Central memory CD4-positive, alpha-beta T cell (primary cell): ENCODE measurements at places on chromosomes 7 and 10.

DNA sequence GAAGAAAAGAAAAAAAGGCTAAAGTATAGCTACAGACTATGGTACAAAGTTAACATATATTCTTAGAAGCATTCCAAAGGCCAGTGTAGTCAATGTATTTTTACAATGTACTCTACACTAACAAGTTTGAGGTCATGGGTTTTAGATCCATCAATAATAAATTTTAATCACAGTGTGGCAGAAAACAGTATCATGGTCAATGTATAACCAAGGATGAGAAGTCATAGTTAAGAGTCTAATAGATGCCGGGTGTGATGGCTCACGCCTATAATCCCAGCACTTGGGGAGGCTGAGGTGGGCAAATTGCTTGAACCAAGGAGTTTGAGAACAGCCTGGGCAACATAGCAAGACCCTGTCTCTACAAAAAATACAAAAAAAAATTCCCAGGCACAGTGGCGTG is 53.1 kb downstream of the SLC16A12 start:
- DNase-seq, result no peak

DNA sequence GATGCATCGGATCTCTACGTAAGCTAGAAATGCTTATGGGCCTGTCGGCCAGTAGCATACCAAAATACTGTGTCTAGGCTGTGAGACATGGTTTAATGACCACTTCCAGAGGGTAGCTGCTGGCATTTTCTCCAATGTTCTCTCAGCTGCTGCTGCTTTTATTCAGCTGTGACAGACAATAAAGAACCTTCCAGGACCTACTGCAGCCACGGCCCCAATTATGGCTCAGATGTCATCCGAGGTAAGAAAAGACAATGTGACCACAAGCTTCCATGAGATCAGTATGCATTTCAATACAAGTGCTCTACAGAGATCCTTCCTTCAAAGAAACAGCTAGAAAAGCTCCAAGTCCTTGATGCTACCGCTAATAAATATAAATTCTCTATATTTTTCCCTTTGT is 256.2 kb downstream of the SDHAF3 start:
- DNase-seq, result no peak

GRCh38 chr7:2100278-2101208 is 132.2 kb downstream of the MAD1L1 start:
- DNase-seq, result no peak

DNA sequence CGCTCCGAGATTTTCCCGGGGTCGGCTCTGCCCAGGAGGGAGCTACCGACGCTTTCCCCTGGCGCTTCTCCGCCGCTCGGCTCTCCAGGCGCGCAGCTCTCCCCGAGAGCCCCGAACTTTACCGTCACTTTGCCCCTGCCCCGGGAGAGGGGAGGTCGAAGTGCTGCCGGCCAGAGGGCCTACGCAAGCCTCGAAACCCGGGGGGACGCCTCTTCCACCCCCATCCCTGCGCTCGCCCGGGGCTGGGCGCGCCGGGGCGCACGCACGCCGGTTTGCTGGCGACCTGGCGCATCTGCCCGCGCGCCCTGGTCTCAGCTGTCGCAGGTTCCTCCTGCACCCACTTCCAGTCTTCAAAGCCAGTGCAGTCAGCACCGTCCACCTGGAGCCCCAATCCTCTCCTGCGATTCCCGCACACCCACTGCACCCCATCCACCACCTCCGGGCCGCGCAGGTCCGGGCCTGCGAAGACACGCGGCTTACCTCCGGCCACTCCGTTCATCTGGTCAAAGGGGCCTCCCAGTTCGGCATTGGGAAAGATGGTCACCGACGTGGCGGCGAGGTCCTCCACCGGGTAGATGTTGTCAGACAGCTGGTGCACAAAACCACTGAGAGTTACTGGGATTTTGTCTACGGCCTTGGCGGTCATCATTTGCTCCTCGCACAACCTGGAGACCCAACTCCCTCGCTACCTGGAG is 638 bp downstream of the EGR2 start:
- no peak for DNase-seq

DNA sequence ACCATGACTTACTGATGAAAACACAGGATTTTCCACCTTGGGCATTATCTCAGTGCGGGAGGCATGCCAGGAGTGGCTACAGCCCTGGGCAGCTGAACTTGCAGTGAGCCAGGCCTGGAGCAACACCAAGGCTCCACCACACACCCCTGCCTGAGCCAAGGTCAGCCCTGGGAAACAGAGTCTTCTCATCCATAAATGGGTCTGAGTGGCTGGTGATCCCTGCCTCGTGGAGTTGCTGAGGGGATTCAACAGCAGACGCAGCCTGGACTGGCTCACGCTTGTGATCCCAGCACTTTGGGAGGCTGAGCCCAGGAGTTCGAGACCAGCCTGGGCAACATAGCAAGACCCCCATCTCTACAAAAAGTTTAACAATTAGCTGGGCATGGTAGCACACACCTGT is 32.2 kb downstream of the SPOCK2 start:
- DNase-seq, result no peak

GRCh38 chr7:128831178-128831993 is 1.2 kb downstream of the FLNC start:
- DNase-seq, result no peak

DNA sequence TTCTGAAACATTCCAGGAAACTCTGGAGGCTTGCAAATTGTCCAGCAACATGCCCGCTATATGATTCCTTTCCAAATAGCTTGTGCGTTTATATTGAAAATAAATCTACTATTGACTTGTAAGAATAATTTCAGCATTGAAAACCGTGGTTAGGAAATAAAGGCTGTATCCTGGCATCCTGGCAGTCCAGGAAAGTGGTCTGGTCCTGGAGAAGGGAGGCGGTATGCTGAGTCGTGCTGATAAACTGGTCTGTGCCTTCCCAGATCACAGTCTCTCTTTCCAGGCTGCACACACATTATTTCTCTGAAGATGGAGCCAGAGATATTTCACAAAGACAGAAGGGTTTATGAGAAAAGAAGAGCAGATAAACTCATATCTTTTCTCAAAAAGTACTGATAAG is 350.1 kb upstream of the COBL start:
- DNase-seq, result no peak

DNA sequence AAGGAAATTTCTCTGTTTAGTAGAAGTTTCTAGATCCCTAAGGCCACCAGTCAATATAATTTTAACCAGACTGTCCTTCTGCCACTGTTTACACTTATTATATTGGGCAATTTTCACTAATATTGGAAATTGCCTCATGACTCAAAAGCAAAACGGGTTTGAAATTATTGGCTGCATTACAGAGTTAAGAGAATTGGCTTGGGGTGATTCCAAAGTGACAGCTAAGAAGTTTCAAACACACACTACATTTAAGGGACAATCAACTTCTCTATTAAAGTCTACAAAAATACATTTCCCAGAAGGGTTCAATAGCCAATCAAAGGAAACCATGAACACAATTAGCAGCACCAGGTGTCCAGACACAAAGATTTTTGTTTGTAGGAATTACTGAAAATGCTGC is 111.9 kb downstream of the NEBL start:
- no peak for DNase-seq

GRCh38 chr7:141709318-141709717 is 1.2 kb downstream of the WEE2 start:
- DNase-seq, result no peak

- no peak for DNase-seq
These were observed 89.0 kb downstream of the TRIM24 start for GRCh38 chr7:138549082-138549481.

GRCh38 chr10:24706479-24707118 is 17.1 kb downstream of the ARHGAP21 start:
- peak; percentile 8 for DNase-seq

- DNase-seq, result no peak
These were observed 420.5 kb upstream of the GALNT17 start for GRCh38 chr7:70711452-70711851.

- DNase-seq, result no peak
These were observed 218.4 kb downstream of the GRM8 start for GRCh38 chr7:127034186-127034806.

DNA sequence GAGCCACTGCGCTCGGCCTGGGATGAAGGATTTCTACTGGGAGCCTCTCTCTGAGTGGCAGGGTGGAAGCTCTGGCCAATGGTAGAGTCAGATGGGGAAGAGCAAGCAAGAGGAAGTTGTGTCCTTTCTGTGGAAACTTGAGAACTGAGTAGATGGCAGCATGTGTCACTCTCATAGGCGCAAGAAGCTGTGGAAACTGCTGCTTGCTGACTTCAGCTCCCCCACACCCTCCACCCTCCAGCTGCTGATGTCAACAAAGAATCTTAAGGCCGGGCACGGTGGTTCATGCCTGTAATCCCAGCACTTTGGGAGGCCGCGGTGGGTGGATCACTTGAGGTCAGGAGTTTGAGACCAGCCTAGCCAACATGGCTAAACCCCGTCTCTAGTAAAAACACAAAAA is 39.8 kb upstream of the SRGN start:
- no peak for DNase-seq

DNA sequence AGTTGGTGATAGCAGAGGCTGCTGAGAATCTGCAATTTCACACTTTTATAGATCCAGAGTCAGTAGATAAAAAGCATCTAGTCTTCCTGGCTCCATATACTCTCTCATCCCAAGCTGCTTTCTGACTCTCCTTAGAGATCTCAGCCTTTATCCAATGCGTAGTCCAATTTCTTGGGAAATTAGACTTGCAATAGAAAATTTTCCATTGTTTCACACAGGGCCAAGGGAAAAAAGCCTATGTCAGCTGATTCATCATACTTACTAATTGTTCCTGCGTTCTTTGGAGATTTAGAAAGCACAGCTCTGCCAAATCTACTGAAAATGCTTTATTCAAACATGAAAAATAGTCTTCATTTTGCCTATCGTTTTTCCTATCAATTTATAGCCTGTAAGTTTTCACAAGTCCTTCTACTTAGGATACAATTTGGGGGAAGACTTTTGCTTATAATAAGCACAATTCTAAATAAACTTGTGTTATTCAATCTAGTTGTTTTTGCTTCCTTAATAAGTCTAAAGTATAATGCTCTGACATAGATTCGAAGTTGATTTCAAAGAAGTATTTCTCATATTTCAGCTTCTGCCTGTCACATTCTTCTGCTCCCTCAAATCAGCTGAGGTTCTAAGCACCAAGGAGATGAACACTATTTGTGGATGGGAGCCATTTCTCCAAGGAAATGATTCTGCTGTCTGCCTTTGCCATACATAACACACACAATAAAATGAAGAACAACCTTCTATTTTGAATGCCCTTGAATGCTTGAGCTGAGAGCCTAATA is 165.4 kb downstream of the ADAM12 start:
- no peak for DNase-seq

DNA sequence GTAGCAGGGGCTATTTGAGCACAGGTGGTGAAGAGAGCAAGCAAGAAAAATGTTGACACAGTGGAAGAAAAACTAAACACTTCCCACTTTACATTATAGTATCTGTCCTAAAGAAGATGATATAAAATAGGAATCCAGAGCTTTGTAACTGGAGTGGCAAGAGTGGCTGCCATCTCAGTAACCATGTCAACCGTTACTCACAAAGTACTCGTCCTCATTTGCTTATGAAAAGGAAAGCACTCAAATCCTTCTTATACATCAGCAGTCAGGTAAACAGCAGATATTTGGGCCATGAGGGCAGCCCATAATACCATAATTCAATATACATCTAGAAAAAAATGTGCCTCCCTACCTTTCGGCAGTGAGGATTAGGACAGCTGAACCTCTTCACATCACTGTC is 70.1 kb downstream of the RNF216 start:
- DNase-seq, result no peak

GRCh38 chr7:91276909-91277308 is 12.7 kb downstream of the FZD1 start:
- DNase-seq, result no peak

- no peak for DNase-seq
These were observed 104.3 kb upstream of the PLXNA4 start for GRCh38 chr7:132680590-132680989.

- DNase-seq, result no peak
These were observed 262.2 kb downstream of the BAMBI start for GRCh38 chr10:28939281-28940157.

- no peak for DNase-seq
These were observed 12.0 kb downstream of the PLEKHA1 start for GRCh38 chr10:122386514-122386913.

- DNase-seq, result no peak
These were observed 26.1 kb downstream of the INPP5A start for GRCh38 chr10:132563485-132564248.

DNA sequence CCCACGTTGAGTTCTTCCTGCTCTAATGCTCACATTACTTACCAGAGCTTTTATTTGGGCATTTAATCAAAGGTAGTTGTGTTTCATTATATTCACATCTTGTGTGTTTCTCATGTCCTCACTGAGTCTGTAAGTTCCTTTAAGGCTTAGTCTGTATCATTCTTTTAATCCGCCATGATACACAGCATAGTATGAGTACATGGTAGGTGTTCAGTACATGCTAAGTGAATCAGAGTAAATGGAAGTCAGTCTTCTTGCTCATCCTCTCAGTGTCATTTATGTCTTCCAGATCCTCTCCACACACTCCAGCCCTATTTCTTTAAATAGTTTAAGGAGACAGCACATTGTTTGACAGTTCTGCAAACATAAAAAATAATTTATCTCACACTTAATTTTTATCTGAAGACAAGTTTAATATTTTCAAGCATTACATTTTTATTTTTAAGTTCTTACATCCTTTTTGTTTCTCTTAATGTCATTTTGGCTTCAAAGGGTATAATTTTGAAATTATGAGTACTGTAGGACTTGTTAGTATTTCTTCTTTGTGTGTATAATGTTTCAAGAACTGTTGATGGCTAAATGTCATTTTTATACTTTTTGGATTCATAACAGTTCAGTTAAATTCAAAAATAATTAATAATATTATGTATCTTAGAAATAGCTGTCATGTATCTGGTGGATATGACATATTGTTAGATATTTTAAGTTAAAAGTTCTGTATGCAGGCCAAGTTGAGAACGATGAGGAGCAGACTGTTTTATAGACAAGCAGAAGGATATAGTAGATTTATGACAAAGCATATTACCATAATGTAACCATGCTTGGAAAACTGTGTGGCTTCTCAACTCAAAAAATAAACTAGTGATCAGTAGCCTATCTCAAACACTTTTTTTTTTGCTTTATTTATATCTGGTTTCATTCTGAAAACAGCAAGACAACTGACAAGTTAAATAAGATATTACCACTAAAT is 342.7 kb downstream of the LRMDA start:
- no peak for DNase-seq

DNA sequence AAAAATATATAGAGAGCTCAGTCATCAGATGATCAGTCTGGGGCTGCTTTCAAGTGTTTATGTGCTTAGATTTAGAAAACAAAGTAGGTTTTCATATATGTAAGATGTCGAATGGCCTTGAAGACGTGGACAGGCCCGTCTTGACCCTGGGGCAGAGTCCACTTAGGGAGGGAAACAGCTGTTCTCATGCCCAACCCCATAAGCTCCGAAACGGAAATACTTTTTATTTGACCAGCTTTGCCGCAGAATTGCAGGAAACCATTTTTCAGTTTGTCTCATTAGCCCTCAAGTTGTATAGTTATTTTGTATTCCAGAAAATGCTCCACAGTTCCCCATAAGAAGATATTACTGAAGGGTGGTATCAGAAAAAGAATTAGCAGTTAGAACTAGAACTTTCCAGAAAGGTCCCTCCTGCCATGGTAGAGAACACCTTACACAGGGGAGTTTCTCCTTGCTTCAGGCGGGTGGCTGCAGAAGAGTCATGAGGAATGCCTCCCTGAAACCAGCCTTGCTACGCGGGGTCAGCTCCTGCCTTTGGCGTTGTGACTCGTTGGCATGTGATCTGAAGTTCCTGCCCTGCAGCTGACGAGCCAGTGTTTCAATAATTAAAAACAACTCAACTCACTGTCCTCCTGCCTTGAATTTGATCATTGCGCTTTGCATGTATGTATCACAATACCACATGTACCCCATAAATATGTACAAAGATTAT is 192.7 kb downstream of the CELF2 start:
- no peak for DNase-seq

- no peak for DNase-seq
These were observed 56.9 kb upstream of the TNS3 start for GRCh38 chr7:47638679-47639315.
